ENCODE measurements at places on chromosomes 12 and 14.
A peak's percentile ranks its signal among the peaks of the same experiment; 100 is the strongest.

DNA sequence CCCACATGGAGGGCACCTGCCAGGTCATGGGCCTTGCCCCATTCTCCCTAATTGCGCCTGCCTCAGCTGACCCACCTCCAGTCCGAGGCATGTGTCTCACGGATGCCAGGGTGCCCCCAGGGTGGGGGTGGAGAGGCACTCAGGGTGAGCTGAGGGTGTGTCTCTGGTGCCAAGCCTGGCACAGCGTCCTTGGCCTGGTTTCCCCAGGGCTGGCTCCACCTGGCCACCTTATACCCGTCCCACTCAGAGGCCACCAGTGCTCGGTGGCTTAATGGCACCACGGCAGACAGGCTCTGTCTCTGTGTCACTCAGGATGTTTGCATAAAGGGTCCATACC, 33.6 kb upstream of the TDRD9 start:
- DNase-seq = no peak

GRCh38 chr12:103688376-103689063, 101.4 kb downstream of the STAB2 start:
- DNase-seq = no peak

DNA sequence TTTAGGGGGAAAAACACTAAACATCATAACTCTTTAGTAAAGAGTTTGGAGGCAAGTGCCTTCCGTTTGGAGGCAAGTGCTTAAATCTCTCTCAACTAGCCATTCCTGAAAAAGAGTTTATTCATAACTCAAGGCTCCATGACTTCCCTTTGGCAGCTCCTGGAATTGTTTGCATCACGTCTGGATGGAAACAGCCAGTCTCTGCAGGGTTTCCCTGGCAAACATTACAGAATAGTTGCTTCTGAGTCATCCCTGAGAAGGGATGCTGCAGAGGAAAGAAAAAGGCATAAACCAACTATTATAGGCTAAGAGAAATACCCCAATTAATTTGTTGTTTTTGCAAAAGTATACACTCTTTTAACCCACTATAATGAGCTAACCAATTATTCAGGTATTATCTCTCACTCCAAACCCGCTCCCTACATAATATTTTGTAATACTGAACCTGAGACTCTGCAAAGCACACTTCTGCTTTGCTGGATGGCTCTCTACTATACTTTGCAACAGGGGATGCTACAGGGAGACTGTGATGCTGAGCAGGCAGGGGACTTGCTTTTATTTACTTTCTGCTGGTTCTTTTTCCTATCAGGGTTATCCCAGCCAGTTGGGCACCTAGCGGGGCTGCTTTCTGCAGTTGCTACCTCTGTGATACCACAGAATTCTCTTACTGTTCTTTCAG, 497.7 kb downstream of the FUT8 start:
- no peak for DNase-seq

GRCh38 chr12:2853626-2854025, 3.2 kb downstream of the TEX52 start:
- DNase-seq = peak; percentile 18

- DNase-seq = no peak
These were observed 4.2 kb downstream of the PTPN6 start for GRCh38 chr12:6955108-6956020.

DNA sequence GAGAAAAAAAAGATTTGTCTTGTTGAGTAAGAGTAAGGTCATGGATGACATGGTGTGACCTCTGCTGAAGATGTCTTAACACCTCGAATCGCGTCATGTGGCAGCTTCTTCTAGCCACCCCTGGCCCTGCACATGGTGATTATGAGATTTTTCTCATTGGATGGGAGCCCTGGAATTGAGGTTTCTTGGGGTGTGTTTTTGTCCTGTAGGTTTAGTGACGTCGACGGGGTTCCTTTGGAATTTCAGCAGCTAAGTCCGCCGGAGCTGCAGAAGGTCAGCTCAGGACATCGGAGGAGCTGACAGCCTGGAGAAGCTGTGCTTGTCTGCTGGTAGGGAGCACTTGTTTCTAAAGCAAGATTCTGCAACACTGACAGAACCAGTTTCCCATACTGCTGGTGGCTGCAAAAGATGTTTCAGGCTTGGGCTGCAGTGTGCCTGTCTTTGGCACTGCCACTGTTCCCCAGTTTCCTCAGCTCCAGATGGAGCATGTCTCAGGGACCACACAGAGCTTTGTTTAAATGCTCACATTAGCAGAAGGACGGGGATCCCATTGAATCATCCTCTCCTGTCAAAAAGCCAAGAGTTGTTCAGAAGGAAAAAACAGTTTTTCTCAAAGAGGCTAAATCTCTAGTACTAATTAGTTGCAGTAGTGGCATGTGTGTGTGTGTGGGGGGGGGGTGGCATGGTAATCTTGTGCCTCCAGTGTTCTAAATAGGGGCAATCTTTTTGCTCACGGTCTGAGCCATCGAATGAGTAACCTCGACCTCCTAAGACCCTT, 5.2 kb upstream of the FOS start:
- no peak for DNase-seq

DNA sequence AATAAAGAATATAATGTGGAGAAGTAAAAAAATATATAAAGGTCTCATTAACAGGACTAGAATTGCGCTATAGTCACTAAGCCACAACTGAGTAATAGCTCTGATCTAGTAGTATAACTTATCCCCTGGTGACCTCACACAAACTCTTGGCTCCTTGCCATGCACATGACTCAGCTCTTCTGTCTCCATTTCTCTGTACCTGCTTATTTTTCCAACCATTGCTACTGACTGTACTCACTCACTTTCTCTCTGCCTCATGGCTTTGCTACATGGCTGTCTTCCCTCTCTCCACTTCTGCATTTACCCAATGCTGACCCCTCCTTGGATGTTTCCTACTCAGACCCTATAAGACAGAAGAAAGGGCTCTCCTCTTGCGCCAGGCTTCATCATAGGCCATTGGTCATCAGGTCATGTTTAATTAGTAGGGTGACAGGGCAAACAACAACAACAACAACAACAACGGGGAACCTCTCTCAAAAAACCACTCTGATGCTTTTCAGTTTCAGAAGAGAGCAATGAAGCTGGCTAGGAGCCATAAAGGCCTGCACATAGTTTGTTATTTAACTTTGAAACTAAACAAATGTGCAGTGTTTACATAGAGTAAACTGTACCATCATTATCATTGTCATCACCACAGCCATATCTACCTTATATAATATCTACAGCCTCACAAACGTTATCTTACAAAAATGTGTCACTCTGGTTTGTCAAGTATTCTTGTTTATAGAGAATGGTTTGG, 25.6 kb upstream of the KRAS start:
- peak; percentile 74 for DNase-seq

DNA sequence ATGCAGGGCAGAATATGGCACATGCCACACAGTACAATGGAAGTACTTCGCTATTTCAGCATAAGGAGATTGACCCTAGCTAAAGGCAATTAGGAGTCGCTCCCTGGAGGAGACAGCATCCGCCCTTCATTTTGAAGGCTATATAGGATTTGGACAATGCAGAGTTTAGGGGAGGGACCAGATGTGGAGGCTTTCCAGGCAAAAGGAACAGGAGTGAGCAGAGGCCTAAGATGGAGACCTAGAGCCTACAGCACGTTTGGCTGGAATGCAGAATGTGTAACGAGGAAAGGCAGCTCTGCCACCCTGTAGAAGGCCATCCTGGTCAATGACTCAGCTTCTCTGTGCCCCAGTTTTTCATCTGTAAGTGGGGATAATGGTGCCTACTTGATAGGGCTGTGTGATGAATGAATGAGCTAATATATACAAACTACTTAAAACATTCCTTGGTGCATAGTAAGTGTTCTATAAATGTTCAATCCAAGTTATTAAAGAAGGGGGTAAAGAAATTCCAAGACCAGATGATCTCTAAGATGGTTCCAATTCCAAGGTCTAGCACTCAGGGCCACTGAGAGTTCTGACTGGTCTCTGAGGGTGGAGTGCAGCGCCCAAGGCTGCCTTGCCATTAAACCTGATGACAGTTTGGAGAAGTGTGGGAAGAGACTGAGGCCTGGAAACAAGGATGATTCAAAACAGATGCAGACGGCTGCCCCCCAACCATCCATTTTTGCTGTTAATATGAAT, 54.3 kb upstream of the FRMD6 start:
- DNase-seq = no peak

- no peak for DNase-seq
These were observed 107.6 kb downstream of the C12orf50 start for GRCh38 chr12:87921621-87922020.

- DNase-seq = no peak
These were observed 2.2 kb upstream of the PTGDR start for GRCh38 chr14:52265253-52265652.

GRCh38 chr12:117830471-117830870, 138.3 kb downstream of the KSR2 start:
- no peak for DNase-seq
